ENCODE measurements at places on chromosomes 7 and 10. TPM values are rescaled to one million over a fixed set of nuclear protein-coding genes. Genes with fewer than 3 reads are reported as not detected.
A peak's percentile ranks its signal among the peaks of the same experiment; 100 is the strongest.

DNA sequence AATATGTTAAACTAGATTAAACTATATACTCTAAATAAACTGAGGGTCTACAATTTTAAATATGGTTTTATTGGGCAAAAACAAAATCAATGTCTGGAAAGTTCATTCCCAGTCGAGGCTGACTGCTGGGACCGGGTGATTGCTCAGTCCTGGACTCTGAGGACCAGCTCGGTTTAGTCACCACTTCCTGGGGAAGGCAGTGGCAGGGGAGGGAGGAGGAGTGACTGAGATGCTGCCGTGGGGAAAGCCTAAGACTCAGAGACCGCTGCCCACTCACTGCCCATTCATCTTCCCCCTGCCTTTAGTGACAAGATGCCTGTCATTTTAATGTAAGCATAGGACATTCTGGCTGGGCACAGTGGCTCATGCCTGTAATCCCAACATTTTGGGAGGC, 29.0 kb downstream of the ATOH7 start:
- peak; percentile 94 for DNase-seq

SLC39A12 gene
- total RNA-seq, result not detected

DNA sequence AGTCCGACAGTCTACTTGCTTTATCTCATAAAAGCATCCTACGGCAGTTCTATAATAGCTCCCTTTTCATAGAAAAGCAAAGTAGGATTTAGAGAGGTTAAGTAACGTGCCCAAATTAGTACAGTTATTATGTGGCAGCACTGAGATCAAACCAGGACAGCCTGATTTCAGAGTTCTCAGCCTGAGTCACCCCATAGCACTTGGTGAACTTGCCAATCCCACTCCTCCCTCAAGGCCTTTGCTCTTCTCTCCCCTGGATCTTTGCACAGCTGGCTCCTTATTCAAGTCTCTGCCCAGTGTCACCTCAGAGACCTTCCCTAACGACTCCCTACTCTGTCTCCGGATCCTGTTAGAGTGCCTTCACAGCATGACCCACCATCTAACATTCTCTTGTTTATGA, 438.0 kb upstream of the NFE2L3 start:
- DNase-seq, result no peak

DNA sequence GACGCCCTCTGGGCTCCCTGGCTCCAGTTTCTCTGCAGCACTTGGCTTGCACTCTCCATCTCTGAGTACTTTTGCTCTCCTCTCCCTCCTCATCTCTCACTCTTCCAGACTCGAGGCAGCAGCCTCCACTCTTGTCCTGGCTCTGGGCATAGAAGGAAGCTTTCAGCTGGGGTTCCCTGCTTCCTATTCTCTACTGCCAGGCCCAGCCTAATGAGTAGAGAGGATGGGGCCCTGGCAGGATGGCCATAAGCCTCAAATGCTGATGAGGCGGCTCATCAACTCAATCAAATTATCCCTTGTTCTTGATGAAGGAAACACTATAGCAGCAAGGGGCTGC, 55.8 kb downstream of the NEURL1 start:
- no peak for DNase-seq

DNA sequence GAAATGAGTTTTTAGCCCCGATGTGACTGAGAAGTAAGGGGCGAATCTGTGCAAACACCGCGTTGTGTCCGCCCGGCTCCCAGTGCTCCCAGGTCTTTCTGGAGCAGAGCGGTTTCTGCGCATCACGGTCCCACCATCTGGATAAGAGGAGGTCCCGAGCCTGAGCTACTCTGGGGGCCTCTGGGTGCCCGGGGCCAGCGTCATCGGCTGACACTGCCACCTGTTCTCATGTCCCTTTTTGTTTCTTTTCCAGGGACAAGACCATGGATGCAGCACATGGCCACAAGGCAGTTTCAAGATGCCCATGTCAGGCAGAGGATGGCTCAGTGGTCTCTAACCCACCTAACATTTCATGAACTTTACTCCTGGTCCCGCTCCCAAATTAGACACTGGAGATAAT, 24.9 kb downstream of the KLF6 start:
- DNase-seq, result no peak

LRRC17 gene
- total RNA-seq, result not detected

DNA sequence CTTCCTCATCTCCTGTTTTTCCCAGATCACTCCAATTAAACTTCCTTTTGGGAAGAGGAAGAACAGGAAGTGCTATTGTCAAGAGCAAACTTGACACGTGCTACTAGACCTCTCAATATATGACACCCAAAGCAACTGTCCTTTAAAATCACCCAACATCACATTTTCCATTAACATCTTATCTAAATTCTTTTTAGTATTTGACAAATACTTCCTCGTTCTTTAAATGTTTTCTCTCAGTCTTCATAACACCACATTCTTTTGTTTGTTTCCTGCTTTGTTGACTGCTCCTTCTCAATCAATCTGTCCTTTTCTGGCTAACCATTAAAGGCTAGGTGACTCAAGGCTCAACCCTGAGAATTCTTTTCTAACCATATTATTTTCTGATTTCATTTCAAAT, 7.1 kb upstream of the TFPI2 start:
- no peak for DNase-seq

DNA sequence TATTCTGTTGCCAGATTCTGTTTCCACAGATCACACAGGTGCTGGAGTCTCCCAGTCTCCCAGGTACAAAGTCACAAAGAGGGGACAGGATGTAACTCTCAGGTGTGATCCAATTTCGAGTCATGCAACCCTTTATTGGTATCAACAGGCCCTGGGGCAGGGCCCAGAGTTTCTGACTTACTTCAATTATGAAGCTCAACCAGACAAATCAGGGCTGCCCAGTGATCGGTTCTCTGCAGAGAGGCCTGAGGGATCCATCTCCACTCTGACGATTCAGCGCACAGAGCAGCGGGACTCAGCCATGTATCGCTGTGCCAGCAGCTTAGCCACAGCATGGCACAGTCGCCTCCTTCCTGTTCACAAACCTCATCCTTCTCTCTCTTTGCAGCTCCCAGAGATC, 237.5 kb upstream of the PRSS1 start:
- DNase-seq, result no peak

DNA sequence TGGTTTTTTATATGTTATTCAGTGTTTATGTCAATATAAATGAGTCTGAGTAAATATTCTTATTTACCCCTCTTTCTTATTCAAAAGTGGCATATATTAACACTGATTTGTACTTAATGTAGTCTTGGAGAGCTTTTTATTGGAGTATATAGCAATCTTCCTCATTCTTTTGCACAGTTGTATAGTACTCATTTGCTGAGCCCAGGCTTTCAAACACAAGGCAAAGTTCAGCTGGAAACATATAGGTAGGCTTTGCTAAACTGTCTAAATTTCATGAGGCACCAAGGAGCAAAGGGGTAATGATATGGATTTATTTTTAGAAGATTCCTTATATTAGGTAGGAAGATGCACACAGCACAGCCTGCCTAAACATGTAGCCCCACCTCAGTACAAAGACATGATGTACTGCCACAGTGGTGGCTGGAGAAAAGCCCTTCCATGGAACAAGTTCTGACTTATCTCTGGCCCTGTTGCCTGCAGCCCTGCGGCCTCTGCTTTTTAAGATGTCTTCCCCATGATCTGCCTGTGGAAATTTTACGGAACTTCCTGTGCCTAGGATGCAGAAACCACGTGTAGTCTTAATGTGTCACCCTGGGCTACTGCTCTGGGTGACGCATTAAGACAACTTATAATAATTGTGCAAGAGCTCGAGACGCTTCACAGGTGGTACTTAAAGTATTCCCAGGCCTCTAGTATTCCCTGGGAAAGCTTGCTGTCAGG, 9.6 kb upstream of the PDCD4 start:
- peak; percentile 32 for DNase-seq

DNA sequence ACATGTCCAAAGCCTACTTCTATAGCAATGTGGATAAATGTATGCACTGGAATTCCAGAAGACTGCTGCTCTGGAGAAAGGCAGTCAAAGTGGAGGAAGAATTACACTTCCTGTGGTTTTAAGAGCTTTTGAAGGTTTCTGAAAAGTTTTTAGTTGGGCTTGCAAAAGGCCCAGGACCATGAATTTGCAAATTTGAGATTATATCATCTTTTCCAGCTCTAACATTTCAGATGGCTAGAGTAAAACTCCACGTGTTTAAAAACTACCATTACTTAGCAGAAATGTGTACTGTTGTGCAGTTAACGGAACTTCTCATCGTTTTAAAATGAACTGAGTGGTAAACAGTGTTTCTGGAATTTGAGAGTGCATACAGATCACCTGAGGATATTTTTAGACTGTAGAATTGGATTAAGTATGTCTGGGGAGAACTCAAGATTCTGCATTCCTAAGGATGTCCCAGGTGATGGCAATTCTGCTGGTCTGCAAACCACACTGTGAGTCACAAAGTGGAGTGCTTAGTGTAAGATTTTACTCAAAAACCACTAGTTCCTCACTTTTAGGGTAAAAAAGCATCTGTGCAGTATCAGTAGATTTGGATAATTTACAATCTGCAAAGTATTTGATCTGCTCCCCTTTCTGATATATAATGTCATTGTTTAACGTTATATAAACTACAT, 32.9 kb upstream of the CCDC71L start:
- peak; percentile 32 for DNase-seq

GRCh38 chr7:64875658-64876406, 27.2 kb upstream of the ZNF273 start:
- DNase-seq, result no peak

DNA sequence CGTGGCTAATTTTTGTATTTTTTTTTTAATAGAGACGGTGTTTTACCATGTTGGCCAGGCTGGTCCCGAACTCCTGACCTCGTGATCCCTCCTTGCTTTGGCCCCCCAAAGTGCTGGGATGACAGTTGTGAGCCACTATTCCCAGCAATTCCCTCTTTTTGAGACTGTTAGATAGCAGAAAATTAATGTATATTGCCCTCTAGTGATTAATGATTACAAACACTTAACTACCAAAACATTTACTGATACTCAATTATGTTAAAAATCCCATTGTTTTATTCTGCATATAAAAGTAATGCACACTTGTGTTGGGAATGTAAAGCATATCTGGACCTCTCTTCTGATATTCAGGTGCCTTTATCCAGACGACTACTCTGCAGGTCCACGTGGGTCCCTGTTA, 41.2 kb upstream of the COBL start:
- no peak for DNase-seq

- DNase-seq, result peak; percentile 82
These were observed 138.4 kb upstream of the TNS3 start for GRCh38 chr7:47720141-47720906.

PIP gene
- not detected for total RNA-seq

CCAR1 gene
- total RNA-seq, result 37.9 TPM

GRCh38 chr10:99533496-99534449, 1.0 kb downstream of the NKX2-3 start:
- DNase-seq, result no peak

MRPL32 gene
- total RNA-seq, result 45.3 TPM

CALML5 gene
- not detected for total RNA-seq

CRYGN gene
- total RNA-seq, result not detected

GRCh38 chr7:116950889-116951351, 2.4 kb upstream of the ST7 start:
- no peak for DNase-seq

DNA sequence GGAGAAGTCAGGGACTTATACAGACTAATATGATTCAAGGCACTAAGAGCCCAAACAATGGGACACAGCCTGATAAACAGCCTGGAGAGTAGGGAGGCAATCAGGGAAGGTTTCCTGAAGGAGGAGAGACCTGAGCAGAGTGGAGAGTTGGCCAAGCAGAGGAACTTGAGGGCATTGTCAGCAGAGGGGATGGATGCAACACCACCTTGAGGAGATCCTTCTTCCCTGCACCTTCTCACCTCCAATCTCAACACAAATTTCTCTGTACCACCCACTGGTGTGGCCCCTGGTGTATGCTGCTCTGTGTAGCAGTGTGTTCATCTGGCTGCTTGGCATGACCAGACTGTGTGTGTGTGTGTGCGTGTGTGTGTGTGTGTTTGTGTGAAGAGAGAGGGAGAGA, 146.2 kb downstream of the WDR11 start:
- DNase-seq, result no peak

GRCh38 chr10:90352288-90352687, 505.6 kb downstream of the HTR7 start:
- no peak for DNase-seq

- peak; percentile 62 for DNase-seq
These were observed 19.8 kb downstream of the ACBD7 start for GRCh38 chr10:15068802-15069201.

- no peak for DNase-seq
These were observed 68.4 kb downstream of the HACD1 start for GRCh38 chr10:17548770-17549169.

NPTX2 gene
- total RNA-seq, result 0.97 TPM

DNA sequence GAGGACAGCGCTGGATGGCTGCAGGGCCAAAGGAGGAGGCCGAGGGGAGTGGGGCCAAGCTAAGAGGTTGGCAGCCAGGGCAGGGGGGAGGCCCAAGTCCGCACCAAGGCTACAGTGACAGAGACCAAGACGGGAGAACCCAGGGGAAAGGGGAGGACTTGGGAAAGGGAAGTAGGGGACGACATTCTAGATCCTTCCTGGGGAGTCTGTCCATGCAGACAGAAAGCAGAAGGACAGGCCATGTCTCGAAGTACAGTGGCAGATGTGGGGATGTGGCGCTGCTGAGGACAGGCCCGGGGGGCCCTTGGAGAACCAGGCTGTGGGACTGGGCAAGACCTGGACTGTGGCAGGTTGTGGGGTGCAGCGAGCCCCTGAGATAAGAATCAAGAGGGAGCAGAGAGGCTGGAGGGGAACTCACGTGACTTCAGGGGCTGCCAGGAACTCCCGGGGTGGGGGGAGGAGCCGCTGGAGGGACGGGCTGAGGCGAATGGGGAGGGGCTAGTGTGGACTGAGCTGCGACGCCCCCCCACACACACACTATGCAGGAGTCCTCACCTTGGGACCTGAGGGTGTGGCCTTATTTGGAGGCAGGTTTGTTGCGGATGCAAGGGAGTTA, 68.5 kb upstream of the TNRC18 start:
- DNase-seq, result no peak

DGKB gene
- 0.65 TPM for total RNA-seq

DNA sequence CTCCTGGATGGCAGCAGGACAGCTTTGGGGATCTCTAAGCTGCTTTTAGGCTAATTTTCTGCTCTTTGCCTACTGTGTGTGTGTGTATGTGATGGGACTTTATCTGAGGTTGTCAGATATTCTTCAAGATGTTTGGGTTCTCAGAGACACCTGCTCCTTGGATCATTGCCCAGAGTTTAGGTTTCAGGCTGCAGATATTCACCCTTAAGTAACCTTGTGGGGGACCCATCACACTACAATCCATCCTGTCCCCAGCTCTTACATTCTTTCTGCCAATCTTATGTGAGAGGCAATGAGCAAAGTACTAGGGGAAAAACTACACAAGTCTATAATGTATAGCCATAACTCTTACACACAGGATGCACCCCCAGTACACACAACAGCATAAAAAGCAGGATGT, 263.0 kb upstream of the ZWINT start:
- DNase-seq, result no peak

DNA sequence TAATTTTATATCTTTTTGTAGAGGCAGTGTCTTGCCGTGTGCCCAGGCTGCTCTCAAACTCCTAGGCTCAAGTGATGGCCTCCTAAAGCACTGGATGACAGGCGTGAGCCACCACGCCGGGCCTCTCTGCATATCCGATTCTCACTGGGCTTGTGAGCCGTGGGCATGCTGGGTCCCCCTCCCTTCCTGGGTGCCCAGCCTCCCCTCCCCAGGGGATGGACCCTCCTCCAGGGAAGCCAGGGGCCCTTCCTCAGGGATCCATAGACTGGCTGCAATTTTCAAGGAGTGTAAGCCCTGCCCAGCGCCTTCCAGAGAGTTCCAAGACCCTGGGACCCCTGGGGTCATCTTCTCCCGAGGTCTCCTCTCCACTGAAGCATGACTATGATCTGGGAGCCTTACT, 23.7 kb upstream of the ELFN1 start:
- no peak for DNase-seq

CCDC172 gene
- not detected for total RNA-seq

GRCh38 chr7:29443552-29443951, 120.1 kb upstream of the PRR15 start:
- no peak for DNase-seq
